ENCODE measurements at places on chromosomes 5 and 9.

DNA sequence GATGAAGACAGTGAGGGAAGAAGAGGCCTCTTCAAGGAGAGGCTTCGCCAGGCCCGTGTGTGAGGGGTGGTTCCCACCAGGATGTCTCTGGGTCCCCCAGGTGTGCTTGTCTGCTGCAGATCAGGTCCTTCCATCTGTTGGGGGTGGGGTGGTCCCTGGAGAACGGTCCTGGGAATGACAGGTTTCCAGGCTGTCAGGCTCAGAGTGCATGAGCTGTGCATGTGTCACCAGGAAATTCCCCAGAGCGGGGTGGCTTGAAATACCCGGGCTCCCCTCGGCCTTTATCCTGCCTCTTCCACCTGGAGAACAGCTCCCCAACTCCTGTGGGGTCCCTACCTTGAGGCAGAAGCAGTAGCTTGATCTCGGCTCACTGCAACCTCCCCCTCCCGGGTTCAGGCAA is 118.8 kb downstream of the GAPVD1 start:
- DNase-seq = no peak

DNA sequence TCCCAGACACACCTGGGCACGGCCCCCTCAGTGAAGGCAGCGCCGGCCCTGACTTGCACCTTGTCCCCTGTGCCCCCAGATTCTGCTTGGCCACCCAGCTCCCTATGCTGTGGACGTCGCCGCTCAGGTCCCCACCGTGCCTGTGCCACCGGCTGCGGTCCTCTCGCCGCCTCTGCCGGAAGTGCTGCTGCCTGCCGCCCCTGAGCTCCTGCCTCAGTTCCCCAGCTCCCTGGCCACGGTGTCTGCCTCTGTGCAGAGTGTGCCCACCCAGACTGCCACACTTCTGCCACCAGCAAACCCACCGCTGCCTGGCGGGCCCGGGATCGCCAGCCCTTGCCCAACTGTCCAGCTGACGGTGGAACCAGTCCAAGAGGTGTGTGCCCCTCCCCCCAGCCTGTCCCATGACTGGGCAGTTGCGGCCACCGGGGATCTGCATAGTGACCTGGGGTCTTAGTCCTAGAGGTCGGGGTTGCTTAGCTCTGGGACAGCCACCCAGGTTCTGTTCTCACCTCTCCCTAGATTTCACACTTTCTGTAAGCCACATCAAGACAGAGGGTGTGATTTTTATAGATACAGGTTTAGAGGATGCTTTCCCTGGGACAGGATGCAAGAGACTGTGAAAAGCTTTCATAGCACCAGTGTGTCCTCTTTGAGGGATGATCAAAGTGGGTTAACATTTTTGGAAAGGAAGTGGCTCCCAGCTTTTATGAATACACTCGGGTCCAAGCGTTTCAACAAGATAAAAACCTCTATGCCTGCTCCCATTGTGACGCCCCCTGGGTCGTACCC is 78.0 kb downstream of the WNK2 start:
- DNase-seq = no peak

- no peak for DNase-seq
These were observed 7.4 kb upstream of the IFNA1 start for GRCh38 chr9:21432672-21433425.

DNA sequence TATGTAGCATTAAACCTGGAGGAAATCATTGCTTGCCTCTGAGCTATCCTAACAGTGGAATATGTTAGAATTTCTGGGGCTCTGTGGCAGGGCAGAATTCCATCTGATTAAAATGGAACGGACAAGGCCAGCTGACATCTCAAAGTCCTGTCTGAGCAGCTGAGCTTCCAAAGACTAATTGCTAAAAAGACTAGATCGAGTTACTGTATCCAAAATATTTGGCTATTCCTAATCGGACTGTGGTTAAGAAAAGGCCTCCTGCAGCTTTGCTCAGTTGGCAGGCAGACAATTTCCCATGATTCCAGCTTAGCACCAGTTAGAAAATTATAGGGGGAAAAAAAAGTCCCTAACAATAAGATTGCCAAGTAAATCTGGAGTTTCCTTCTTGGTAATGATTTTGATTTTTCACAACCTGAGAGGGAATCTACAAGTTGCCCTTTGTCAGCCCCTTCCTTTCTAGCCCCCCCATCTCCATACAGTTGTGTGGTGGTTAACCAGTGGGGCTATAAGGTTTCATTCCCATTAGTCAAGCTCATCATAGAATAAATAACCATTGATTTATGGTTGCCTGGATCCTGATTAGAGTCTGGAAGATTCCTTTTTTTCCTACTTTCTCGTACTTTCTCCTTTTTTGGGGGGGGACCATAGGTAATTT is 26.4 kb downstream of the PTGR1 start:
- no peak for DNase-seq

GRCh38 chr5:132064140-132064539 is 3.7 kb downstream of the IL3 start:
- no peak for DNase-seq

- no peak for DNase-seq
These were observed 33.1 kb upstream of the HTR4 start for GRCh38 chr5:148687427-148687826.

GRCh38 chr5:44911501-44911900 is 102.8 kb downstream of the MRPS30 start:
- no peak for DNase-seq

- no peak for DNase-seq
These were observed 27.0 kb downstream of the CATSPER3 start for GRCh38 chr5:134994560-134995156.

DNA sequence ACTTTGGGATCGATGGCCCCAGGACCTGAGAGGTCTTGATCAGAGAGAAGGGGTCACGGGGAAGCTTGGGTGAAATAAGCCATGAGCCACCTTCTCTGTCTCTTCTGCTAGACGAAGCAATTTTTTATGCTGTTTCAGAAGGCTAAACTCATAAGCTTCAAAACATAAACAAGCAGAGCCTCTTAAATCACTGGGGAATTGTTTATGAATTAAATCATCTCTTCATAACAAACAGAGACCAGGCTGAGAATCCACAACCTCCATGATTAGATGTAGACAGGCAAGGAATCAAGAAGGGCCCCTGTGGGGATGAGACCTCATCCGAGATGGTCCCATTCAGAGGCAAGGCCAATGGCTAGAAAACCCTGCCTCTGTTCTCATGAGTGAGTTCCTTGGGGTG is 21.7 kb upstream of the TCOF1 start:
- DNase-seq = no peak

- no peak for DNase-seq
These were observed 2039.7 kb upstream of the WWC1 start for GRCh38 chr5:166251786-166252185.

DNA sequence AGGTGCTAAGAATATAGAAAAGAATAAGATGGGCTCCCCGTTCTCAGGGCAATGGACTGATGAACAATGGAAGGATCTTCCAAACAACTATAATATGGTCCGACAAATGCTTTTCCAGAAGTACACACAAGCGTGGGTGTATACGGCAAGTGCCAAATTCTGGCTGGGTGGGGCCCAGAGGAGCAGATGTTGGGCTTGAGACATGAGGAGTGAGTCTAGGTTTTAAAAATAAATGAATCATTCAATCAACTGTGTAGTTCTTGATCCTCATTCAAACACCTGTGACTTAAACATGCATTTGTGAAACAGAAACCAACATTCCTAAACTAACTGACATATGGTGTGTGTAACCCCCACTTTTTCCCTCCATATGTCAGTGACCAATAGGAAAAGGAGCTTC is 47.9 kb downstream of the MFAP3 start:
- DNase-seq = no peak

DNA sequence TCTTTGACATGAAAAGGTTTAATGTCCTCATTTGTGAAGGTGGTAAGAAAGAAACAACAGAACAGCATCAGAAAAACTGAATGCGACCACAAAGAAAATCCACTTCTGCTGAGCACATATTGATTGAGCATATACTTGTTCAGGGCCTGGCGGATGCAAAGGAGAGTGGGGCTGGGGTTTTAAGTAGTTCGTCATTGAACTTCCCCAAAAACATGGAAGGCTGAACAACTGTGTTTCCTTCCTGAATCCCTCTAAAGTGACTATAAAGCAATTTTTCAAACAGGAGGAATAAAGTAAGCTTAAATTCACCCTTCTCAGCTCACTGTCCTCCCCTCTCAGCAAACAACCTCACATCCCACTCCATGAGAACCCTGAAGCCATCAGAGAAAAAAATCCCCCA is 262.9 kb downstream of the AGTPBP1 start:
- no peak for DNase-seq

DNA sequence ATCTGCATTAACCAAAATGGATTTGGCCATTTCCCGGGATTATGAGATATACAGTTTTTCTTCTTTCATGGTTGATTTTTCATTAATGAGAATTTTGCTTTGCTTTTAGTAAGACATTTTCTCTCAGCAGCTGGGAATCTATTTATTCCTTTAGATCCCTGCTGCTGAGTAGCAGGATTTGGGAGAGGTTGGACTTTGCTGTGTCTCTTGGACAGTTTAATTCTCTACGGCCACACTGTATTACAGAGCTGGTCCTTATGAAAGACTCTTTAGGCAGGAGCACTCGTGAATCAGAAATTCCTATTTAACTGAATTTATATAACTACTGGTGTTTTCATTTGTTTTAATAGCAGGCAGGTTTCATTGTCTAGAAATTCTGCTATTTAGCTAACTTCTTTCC is 1.6 kb downstream of the UNC13B start:
- DNase-seq = no peak

DNA sequence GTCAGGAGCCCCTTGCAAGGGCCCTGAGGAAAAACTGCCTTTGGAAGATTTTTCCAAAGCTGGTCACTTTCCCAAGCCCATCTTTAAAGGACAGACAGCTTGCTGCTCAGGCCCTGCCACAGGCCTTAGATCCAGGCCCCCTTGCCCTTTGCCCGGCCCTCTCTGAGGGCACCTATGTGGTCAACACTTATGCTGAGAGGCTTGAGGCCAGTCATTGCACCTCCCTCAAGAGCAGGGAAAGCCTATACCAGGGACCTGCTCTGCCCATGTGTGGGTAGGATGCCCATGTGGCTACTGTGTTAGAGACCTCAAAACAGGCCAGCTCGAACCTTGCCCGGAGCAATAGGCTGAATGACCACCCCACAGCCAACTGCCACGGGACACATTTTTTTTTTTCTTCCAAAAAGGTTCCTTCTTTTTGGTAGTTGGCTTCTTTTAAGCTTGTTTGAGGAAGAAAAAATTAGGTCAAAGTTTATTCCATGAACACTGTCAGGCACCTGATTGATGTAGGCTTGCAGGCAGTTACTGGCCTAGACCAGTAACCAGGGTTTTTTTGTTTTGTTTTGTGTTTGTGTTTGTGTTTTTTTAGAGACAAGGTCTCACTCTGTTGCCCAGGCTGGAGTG is 3.8 kb downstream of the TCF7 start:
- no peak for DNase-seq

DNA sequence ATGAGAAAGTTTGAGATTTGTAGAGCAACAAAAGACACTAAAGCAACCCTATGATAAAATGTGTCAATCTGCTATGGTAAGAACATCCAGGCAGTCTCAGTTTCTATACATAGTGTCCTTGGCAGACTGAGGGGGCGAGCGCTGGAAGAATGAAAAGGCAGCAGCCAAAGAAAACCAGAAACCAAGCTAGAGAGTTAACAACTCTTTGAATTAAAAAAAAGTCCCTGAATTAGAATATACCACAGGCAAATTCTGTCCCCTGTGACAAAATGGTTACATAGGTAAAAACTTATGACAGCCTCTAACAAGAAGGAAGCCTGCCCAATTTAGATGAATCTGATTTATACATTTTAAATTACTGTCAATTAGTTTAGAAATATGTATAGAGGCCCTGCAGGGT is 106.7 kb downstream of the OXCT1 start:
- DNase-seq = no peak

DNA sequence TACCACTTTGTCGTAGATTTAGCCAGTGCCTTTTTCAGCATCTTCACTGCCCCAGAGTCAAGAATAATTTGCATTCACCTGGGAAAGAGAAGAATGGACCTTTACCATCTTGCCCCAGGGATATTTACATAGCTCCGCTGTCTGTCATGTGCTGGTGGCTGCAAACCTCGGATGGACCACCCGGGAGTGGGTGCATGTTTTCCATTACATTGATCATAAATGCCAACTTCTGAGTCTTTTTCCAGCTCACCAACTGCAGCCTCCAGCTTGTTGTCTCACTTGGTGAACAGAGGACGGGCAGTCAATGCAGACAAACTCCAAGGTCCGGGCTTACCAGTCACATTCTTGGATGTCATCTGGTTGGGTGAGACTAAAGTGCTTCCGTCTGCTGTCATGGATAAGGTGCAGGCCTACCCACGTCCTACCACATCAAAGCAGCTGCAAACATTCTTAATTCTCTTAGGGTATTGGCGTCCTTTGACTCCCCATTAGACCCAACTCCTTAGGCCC is 155.8 kb upstream of the APC start:
- no peak for DNase-seq

GRCh38 chr9:127022913-127023660 is 99.3 kb downstream of the ANGPTL2 start:
- DNase-seq = no peak

- no peak for DNase-seq
These were observed 111.7 kb upstream of the NUDT12 start for GRCh38 chr5:103674251-103674650.
